ENCODE measurements at places on chromosomes 1 and 21. TPM values are rescaled to one million over a fixed set of nuclear protein-coding genes. Genes with fewer than 3 reads are reported as not detected.

The IGSF21 gene
- polyA plus RNA-seq: 0.90 TPM

- DNase-seq: no peak
Observed at GRCh38 chr21:41726630-41726969, 40.3 kb downstream of the RIPK4 start.

- DNase-seq: no peak
Observed at GRCh38 chr1:88401313-88401712, 282.8 kb upstream of the PKN2 start.

DNA sequence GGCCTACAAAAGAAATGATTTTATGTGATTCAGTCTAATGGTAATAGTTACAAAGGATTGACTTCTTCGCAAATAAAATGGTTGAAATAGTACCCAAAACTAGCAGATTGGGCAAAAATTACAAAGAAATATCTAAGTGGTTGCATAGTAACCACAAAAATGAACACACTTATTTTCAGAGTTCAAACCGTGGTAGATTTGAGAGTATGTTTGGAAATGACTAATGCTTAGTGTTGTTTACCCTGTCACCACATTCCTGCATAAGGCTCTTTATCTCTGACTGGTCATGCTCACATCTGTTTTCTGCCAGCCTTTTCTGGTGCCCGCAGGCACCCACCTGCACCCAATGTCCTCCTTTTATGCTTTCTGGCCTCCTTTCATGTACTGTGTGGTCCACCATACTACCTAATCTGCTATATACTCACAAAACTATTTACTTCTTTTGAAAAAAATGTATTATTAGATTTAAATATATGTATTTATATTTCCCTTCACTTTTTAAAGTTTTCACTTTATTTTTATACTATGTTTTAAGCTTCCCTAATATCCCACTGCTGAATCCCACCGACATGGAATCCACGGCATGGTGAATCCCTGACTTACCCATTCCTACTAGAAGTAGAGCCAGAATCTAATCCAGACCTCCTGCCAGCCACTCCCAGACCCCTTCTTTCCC, 30.3 kb downstream of the PTPRC start:
- no peak for DNase-seq

The SPRR2F gene
- not detected for polyA plus RNA-seq

The WNT4 gene
- polyA plus RNA-seq: 0.07 TPM

The FGR gene
- polyA plus RNA-seq: 7.2 TPM

- DNase-seq: no peak
Observed at GRCh38 chr21:17105932-17106331, 406.9 kb upstream of the CXADR start.

GRCh38 chr1:42316292-42316691, 18.7 kb downstream of the FOXJ3 start:
- no peak for DNase-seq

- DNase-seq: peak; percentile 80
Observed at GRCh38 chr1:40665335-40666171, at the start of gene RIMS3. Gene RIMS3 (minus strand): TSS chr1:40665682. CDS start chr1:40641925, 23,757 bp downstream.

Data from heart left ventricle (tissue), 16 donors.